ENCODE measurements at places on chromosomes 11 and 22.

DNA sequence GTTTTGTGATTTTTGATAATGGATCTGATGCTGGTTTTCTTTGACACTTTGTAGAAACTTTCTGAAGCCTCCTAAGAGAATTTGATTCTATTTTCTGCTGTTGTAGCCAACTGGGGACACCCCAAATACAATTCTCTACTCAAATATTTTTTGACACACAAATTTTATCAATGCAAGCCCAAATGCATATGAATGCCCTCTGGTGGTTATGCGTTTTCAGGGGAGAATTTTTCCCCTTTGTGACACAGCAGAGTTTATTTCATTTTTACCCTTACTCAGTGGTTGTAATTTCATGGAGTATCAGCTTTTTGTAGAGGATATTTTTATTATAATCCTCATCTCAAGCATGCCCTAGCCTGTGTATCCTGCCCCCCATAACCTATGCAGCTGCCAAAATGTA, 44.7 kb upstream of the MTMR2 start:
- DNase-seq, result no peak

- no peak for DNase-seq
These were observed 2.3 kb upstream of the PEX16 start for GRCh38 chr11:45919806-45920530.

- no peak for DNase-seq
These were observed 115.0 kb downstream of the SLC1A2 start for GRCh38 chr11:35304386-35304775.

- DNase-seq, result peak; percentile 13
These were observed 767 bp downstream of the SLC43A1 start for GRCh38 chr11:57514538-57515331.

- no peak for DNase-seq
These were observed 173.3 kb upstream of the PDGFD start for GRCh38 chr11:104337273-104337672.

DNA sequence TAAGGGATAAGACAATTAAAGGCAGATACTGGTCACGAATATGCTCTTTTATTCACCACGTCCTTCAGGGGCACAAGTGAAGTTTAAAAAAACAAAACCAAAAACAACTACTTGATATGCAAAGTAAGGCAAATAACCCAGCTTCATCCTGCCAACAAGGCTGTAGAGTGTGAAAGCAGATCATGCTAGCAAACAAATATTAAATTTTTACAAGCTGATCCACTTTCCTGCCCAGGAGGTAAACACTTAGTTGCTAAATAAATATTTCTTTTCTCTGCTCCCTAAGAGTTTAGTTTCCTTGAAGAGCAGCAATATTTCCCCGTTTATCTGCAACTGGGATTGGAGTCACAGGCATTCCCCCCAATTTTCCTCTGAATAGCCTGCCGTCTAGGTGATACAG, 300.2 kb downstream of the LARGE1 start:
- no peak for DNase-seq

DNA sequence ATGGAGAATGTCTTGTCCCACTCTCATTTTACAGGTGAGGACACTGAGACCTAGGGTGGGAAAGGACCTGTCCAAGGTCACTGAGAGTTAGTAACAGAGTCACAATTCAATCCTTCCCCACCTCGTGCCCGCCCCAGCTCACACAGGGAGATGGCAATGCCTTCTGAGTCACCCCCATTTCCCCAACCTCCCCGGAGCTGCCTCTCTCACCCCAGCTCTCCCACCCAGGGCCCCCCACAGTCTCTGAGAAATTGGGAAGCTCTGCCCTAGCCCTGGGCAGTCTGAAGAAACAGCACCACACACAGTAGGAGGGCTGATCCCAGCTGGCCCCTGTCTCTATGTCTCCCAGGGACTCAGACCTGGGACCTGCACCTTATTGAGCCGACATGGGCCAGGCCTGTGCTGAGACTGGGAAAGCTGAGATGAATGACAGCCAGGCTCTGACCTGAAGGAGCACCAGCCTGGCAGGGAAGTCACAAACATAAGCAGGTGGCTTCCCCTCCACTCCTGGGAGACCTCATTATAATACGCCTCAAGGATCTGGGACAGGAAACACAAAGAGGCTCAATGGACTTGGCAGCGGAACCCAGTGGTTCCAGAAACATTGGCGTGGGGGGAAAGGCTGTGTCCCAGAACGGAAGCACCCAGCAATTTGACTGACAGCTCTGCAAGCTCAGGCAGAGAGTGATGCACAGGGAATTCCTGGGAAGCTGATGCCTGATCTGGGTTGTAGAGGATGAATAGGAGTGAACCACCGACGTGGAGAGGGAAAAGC, 51.0 kb downstream of the CD6 start:
- DNase-seq, result peak; percentile 34

DNA sequence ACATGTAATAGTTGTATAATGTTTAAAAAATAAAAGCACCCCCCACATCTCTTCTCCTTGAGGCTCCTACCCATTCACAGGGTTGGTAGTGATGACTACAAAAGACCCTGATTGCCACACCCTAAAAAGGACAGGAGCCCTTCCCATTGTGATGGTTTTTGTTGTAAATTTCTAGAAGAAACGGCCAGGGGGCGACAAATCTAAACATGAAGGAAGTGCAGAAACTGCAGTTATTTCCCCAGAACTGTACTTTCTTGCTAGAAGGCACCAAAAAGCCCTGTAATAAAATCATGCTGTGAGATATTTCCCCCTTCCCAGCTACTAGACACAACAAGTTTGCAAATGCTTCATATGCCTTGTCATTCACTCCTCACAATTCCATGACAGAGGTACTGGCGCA, 10.8 kb downstream of the PRR5L start:
- no peak for DNase-seq

DNA sequence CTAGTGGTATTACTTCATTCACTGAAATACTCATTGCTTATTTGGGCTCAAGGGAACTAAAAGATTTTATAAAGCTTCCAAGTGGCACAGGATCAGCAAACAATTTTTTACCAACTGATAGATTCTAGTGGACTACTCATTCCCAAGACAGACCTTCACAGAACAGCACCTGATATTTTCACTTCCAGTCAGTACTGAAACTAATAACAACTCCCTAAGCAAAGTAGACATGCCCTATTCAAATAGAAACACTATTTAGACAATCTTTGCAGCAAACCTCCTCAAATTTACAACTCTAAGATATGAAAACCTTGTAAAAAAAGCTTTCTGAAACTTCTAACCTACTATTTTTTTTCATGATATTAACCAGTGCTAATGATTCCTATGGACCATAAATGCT, 2345.8 kb downstream of the LRRC4C start:
- no peak for DNase-seq

GRCh38 chr11:125364121-125364826, 131.8 kb downstream of the FEZ1 start:
- no peak for DNase-seq

GRCh38 chr22:31588970-31589675, 72.9 kb downstream of the PISD start:
- DNase-seq, result no peak

DNA sequence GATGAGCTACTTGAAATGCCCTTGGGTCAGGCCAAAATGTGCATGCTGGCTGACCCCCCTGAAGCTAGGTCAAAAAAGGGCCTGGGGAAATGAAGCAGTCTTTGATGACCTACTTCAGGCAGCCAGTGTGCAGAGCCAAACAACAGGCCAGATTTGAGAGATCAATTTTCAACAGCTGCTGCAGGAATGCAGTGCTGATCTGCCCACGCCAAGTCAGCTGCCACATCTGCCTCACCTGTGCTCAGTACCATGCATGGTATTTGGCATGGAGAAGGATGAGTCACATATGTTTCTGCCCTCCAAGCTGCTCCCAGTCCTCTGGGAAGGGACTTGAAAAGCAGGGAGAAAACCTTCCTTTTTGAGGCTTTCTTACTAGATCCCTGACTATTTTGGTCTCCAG, 35.8 kb downstream of the MTNR1B start:
- no peak for DNase-seq

- DNase-seq, result no peak
These were observed 5.9 kb downstream of the METTL15 start for GRCh38 chr11:28114116-28114515.

DNA sequence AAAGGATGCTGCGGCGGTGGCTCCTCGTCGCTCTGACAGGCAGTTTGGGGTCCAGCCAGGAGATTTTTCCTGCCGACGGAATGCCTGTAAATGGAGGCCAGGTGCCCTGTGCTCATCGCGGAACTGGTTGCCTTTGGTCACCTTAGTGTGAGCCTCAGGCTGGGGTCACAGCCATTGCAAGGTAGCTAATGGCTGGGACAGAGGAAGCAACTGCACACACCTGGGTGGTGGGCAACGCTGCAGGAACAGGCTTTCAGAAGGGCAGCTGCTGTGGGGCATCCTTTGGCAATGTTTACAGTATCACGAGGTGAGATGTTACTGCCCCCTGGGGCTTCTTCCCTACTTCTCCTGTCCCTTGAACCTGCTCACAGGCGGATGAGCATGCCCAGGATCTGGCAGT, 205.5 kb downstream of the GRIK4 start:
- no peak for DNase-seq

DNA sequence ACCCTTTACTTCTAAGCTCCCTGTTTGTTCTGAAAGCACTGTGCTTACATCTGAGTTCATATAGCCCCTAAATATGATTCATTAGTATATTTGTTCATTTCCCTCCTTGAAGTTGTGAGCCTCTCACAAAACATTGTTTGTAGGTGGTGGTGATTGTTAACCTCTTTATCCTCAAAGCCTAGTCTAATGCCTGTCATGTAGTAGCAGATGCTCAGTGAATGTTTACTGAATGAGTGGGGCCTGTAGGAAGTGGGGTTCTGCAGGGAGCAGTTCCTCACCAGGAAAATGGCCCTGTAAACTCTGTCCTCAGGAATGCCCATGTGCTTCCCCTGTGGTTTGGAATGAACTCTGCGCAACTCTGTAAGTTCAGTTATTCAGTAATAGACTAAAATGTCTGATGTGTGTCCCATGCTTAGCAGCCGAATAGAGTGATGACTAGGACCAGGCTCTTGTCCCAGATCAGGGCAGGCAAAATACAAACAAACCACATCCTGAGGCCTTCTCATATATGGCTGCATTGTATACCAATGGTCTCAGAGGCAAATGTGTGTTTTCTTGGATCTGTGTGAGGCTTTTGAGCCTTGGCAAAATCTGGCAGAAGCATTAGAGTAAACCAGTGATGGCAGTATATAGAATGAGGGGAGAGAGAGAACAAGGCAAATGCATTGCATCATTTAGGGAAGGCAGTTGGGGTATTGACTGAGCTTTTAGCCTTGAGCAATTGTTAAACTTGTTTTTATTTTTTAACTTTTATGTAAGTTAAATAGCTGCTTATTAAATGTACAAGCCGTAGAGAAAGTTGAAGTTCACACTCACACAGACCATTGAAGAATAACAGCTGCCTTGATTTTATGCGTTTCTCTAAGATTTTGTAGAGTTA, 91.4 kb upstream of the BIRC3 start:
- DNase-seq, result no peak
